ENCODE measurements at places on chromosomes 13 and 19. TPM values are rescaled to one million over a fixed set of nuclear protein-coding genes. Genes with fewer than 3 reads are reported as not detected.

Gene VSTM1
- polyA plus RNA-seq = not detected

Gene ZNF723
- not detected for polyA plus RNA-seq

Gene ICAM5
- polyA plus RNA-seq = 0.30 TPM

Gene ZNF491
- 1.1 TPM for polyA plus RNA-seq

Gene PRSS57
- polyA plus RNA-seq = not detected

Gene IPO5
- 35.8 TPM for polyA plus RNA-seq

Gene TTC9B
- polyA plus RNA-seq = 0.05 TPM

Gene MAG
- polyA plus RNA-seq = 0.47 TPM

Gene RNF17
- polyA plus RNA-seq = not detected

Gene MIDN
- 36.6 TPM for polyA plus RNA-seq

Gene ZNF230
- polyA plus RNA-seq = 1.9 TPM

Gene EBI3
- 0.52 TPM for polyA plus RNA-seq

Gene SOX1
- polyA plus RNA-seq = not detected

Gene POLD1
- polyA plus RNA-seq = 45.5 TPM

Gene B3GNT8
- 4.5 TPM for polyA plus RNA-seq

Gene ZNF846
- 5.1 TPM for polyA plus RNA-seq

Gene RNF113B
- not detected for polyA plus RNA-seq

Gene CPAMD8
- 5.2 TPM for polyA plus RNA-seq

Gene LILRB2
- polyA plus RNA-seq = 1.6 TPM

Gene PLEKHA4
- polyA plus RNA-seq = 28.3 TPM

Measured in pancreas (tissue), 10 donors.